H1 (cell line): ENCODE measurements at places on chromosomes 4 and X.

GRCh38 chr4:89039730-89040338 is 17.2 kb downstream of the FAM13A start:
- DNase-seq, result no peak

DNA sequence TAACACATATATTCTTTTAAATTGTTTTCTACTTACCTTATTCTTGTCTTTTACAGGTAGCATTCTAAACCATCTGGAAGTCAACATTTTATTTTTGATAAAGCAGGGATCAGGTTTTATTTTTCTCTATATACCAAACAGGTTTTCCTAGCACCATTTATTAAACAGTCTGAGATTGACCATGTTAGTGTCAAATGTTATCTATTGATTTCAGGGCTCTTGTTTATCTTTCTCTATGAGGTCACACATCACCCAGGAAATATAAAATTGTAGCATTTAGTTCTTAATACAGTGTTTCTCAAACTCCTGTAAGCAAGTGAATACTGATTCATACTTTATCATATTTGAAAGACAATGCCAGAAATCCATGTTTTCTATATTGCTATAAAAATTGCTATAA is 28.1 kb downstream of the PPP4R3C start:
- no peak for DNase-seq

- DNase-seq, result no peak
These were observed 663.6 kb downstream of the STIM2 start for GRCh38 chr4:27524224-27524623.

GRCh38 chr4:170025523-170026252 is 507 bp downstream of the MFAP3L start:
- no peak for DNase-seq

GRCh38 chr4:81651243-81651899 is 179.7 kb upstream of the RASGEF1B start:
- DNase-seq, result no peak

- no peak for DNase-seq
These were observed 160.4 kb downstream of the SLIT2 start for GRCh38 chr4:20412072-20412471.
